Transverse colon (tissue), 4 donors: ENCODE measurements at places on chromosomes 6 and 20. TPM values are rescaled to one million over a fixed set of nuclear protein-coding genes. Genes with fewer than 3 reads are reported as not detected.

DNA sequence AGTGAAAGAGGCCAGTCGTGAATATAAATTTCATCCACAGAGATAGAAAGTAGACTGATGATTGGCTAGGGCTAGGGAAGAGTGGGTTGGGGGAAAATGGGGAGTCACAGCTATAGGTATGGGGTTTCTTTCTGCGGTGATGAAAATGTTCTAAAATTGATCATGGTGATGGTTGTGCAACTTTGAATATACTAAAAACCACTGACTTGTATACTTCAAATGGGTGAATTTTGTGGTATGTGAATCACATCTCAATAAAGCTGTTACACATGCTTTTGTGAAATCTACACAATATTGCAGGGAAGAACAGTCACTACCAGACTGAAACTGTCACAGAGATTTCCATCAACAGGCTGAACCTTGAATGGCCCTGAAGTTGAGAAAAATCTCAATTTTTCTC is 61.5 kb downstream of the LYRM4 start:
- H3K4me1 ChIP-seq, result no peaks in the 10 kb centered on the region
- H3K27me3 ChIP-seq, result no peaks in the 10 kb centered on the region
- H3K27ac ChIP-seq, result no peak overlapping the region
- no peaks in the 10 kb centered on the region for H3K36me3 ChIP-seq
- no peak overlapping the region for H3K4me3 ChIP-seq

Gene CDSN
- total RNA-seq, result not detected

DNA sequence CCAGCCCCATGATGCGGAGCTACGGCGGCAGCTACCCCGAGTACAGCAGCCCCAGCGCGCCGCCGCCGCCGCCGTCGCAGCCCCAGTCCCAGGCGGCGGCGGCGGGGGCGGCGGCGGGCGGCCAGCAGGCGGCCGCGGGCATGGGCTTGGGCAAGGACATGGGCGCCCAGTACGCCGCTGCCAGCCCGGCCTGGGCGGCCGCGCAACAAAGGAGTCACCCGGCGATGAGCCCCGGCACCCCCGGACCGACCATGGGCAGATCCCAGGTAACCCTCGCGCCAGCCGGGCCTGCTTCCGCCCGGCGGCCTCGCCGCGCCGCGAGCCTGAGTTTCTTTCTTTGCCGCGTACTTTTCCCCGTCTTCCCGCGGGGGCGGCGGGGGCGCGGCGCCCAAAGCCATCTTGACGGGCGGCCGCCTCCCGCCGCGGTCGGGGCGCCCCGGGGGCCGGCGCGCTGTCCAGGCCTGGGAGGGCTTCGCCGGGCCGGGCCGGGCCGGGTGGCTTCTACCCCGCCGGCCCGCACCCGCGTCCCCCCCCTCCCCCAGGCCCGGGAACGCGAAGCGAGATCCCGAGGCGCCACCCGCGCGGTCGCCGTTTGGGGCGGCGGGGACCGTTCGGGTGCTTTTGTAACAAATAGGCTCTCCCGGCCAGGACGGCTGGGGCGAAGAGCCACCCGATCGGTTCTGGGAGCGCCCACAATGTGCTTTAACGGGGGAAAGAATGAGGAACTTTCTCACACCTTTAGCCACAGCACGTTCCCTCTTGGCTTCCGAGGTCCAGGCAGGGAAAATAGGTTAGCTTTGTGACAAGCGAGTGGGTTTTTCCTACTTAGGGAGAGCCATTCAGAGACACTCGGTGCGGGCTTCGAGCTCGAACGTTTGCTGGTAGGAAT is 2.3 kb downstream of the ARID1B start:
- peak overlapping the region; percentile 98 for H3K27ac ChIP-seq
- peak overlapping the region; percentile 88 for H3K4me3 ChIP-seq
- H3K4me1 ChIP-seq, result peaks cover 54% of the 10 kb centered on the region

Gene CDH26
- total RNA-seq, result 1.9 TPM

DNA sequence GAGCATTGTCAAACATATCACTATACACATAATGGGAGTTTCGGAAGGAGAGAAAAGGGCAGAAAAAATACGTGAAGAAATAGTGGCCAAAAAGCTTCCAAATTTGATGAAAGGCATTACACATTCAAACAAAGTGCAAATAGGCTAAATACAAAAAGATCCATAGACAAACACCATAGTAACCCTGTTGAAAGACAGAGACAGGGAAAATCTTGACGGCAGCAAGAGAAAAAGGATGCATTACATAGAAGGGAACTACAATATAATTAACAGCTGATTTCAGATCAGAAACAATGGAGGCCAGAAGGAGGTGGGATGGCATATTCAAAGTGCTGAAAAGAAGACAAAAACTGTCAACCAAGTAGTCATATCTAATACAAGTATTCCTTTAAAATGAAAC is 170.8 kb downstream of the MRPL14 start:
- no peak for DNase-seq
- H3K27ac ChIP-seq, result no peak overlapping the region
- peaks cover 3% of the 10 kb centered on the region for H3K27me3 ChIP-seq

- H3K27ac ChIP-seq, result no peak overlapping the region
- no peak for DNase-seq
- H3K27me3 ChIP-seq, result no peaks in the 10 kb centered on the region
- no peak overlapping the region for H3K4me3 ChIP-seq
Measured at GRCh38 chr6:164066335-164066734, 651.8 kb downstream of the QKI start.

Gene GSTA1
- total RNA-seq, result 1.4 TPM

GRCh38 chr6:76677017-76677416 is 604.6 kb upstream of the IMPG1 start:
- H3K4me3 ChIP-seq, result no peak overlapping the region
- H3K4me1 ChIP-seq, result no peaks in the 10 kb centered on the region
- H3K27me3 ChIP-seq, result no peaks in the 10 kb centered on the region

DNA sequence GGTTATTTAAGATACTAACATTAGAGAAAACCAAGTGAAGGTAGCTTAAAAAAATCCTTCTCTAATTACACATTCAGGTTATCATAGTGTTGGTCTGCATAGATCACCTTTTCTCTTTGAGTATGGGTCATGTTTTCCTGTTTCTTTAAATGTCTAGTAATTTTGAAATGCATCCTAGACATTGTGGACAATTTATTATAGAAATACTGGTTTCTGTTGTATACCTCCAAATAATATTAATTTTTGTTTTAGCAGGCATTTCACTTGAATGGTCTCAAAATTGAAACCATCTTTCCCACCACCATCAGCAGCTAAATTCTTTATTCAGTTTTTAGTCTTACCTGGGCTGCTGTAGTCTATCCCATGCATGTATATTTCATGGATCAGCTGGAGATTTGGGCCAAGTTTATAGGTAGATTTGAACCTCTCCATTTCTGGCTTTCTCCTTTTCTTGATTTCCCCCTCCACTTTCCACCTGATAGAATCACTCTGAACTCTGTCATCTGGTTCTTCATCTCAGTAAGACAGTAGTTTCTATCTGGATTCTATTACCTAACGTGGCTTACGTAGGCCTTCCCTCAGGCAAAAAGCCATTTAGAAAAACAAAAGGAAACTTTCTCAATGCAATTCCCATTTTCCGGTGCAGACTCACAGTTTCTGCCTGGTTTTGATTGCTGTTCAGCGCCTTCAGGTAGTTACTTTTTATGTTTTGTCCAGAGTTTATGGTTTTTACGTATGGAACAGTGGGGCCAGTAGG is 52.3 kb downstream of the ZFAND3 start:
- H3K27me3 ChIP-seq, result no peaks in the 10 kb centered on the region
- no peaks in the 10 kb centered on the region for H3K36me3 ChIP-seq
- H3K27ac ChIP-seq, result no peak overlapping the region
- no peak for DNase-seq
- H3K4me3 ChIP-seq, result no peak overlapping the region
